ENCODE measurements at places on chromosomes 16 and 17.

DNA sequence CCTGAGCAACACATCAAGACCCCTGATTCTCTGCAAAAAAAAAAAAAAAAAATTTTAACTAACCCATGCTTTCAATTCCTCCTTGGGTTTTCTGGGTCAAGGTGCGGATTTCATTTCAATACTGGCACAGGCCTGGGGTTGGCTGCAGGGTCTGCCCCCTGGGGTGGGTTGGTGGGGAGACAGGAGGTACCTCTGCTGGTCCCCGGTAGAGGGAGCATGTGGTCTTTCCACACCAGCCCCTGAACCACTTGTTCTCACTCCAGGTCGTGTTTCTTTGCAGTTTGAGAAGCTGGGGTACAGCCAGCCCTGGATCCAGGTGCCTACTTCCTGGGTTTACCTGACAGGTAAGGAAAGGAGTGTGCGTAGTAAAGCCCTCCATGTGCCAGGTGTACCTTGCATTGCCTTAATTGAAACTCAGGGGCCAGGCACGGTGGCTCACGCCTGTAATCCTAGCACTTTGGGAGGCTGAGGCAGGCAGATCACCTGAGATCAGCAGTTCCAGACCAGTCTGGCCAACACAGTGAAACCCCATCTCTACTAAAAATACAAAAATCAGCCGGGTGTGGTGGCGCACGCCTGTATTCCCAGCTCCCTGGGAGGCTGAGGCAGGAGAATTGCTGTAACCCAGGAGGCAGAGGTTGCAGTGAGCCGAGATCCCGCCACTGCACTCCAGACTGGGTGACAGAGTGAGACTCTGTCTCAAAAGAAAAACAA, 21.8 kb downstream of the SDR42E2 start:
- no peak for DNase-seq

DNA sequence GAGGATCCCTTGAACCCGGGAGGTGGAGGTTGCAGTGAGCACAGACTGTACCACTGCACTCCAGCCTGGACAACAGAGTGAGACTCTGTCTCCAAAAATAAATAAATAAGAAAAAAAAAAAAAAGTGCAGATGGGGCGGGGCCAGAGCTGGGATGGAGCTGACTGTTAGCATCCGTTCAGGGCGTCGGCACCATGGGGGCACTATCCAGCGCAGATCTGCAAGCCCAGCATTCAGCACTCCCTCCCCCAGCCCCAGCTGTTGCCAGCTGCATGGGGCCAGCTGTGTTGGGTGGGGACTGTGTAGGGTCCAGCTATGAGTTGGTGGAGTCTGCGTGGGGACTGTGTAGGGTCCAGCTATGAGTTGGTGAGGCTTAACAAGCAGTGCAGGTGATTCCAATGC, 13.3 kb downstream of the GPRC5C start:
- no peak for DNase-seq

GRCh38 chr17:58224315-58224714, 5.3 kb upstream of the MKS1 start:
- DNase-seq = no peak

GRCh38 chr16:14545346-14545884, 84.6 kb downstream of the PARN start:
- DNase-seq = no peak

DNA sequence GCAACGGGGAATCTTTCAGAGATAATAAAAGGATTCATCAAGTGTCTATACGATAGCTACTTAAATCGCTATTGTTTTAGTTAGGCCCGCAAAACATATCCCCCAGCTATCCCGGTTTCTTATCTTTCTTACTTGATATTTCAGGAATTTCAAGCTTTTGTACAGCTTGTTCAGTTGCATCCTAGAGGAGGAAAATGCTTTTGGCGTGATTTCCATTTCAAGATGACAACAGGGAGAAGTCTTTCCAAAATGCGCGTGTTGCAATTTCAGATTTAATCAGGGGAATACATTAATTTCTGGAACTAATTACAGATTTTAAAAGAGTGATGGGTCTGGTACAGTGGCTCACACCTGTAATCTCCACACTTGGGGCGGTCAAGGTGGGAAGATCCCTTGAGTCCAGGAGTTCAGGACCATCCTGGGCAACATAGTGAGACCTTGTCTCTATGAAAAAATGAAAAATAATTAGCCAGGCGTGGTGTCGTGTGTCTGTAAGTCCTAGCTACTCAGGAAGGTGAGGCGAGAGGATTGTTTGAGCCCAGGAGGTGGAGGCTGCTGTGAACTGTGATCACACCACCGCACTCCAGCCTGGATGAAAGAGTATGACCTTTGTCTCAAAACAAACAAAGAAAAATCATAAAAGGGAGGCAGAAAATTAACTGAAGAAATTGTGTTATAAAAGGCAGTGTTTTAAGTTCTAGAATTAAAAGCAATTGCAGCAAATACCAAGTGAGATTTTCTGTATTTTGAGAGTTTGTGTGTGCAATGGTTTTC, 546.1 kb downstream of the MAF start:
- no peak for DNase-seq
